COR-L47 (cell line): ENCODE measurements at places on chromosomes 5 and 9.

- no peak for DNase-seq
Measured at GRCh38 chr5:104045987-104046386, 483.4 kb upstream of the NUDT12 start.

DNA sequence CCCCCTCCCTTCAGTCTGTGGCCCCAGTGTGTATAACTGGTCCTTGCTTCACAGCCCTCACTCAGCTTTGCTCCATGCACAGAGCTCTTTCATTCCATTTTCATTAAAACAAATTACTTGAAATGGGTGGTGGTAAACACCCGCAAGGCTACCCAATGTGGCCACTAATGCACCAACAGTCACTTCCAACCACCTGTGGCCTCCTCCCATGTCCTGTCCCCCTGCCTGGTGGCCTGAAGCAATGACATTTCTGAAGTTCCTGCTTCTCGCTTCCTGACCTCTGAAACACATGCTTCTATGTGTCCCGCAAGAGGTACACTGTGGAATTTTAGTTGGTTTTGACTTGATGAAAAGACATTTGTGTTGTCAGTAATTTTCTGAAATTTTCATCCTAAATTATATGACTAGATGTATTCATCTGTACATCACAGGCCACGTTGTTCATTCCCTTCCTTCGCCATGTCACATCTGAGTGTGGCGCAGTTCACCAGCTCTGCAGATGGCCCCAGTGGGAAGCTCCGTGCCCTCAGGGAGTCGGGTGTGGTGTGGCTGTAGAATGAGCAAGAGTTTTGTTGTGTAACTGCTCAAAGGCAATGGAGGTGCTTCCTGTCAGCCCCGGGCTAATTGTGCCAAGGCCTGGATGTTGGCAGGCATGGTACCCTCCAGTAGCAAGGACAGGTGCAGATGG lies 9.6 kb downstream of the ROPN1L start:
- peak; percentile 18 for DNase-seq

DNA sequence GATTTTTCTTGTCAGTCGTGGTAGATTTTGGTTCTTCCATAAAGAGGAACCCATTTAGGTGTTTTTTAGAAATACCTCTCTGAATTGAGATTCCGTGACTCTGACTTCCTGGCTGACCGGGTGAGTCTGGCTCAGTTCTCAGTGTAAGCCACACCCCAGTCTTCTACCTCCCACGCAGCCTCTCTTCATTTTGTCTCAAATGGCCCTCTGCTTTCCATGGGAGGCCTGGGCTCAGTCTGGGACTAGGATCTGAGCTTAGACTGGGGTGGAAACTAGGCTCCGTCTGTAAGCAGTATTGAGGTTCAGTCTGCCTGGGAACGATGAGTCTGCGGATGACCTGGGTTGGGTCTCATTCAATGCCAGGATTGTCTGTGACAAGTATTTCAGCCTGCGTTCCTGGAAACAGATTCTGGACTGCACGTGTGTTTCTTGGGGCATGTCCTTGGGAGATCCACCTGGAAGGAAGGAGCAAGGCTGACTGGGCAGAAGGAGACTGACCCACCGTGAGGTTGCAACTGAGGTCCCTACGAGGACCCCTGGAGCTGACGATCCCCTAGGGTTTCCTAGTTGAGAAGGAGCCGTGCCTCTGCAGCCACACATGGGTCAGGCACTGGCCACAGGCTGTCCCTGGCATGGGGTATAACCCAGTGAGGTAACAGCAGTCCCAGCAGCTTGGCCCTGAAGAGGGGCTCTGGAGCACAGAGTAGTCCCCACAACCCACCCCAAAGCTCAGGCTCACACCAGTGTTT lies 12.4 kb upstream of the CRB2 start:
- no peak for DNase-seq

GRCh38 chr9:84121991-84122523 lies 141.5 kb downstream of the RMI1 start:
- DNase-seq, result peak; percentile 64

DNA sequence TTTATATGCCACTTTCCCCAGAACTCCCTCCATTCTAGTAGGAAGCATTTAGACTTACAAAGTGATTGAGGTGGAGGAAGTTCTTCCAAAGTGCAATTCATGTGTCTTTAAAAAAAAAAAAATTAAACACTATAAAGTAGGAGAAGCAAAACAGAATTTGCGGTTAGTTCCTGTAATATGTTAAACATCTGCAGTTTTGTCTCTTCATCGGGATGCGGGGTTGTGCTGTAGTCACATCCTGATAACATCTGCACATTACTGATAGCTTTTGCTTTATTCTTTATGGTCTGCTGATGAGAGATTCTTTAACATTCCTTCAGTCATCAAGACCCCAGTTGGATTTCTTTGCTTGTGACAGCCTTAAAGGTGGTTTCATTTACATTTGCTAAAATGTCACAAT lies 694.3 kb downstream of the NR2F1-AS1 start:
- no peak for DNase-seq

DNA sequence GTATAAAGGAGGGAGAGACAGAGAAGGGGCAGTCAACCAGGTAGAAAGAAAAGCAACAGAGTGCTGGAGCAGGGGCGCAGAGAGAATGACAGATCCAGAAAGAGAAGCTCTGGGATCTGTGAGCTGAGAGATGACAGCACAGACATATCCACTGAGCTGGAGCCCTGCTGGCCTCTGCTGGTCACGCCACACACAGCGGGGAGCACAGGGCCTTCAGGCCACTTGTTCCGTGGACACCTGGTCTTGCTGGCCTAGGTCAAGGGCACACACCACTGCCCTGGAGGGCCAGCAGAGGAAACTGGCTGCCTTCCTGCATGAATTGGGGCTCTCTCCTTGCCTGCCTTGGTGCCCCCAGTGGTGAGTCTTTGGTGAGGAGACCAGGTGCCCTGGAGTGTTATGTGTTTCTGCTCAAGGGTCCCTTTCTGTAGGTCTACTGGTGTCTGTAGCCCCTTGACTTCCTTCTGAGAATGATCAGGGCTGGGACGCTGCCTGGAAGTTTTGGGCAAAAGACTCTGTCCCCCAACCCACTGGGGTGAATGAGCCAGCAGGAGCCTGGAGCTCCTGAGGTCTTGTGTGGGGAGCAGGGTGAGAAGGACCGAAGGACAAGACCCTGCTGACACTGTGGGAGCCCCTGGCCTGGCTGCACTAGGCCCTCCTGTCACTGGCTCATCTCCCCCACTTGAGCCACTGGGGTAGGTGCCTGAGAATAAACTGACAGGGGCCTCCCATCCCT lies 59.2 kb upstream of the ADAMTS2 start:
- no peak for DNase-seq

- no peak for DNase-seq
Measured at GRCh38 chr5:42676362-42676761, 80.3 kb upstream of the CCDC152 start.

GRCh38 chr5:83632874-83633273 lies 87.8 kb downstream of the HAPLN1 start:
- no peak for DNase-seq

- no peak for DNase-seq
Measured at GRCh38 chr9:98990181-98990870, 46.6 kb downstream of the COL15A1 start.

DNA sequence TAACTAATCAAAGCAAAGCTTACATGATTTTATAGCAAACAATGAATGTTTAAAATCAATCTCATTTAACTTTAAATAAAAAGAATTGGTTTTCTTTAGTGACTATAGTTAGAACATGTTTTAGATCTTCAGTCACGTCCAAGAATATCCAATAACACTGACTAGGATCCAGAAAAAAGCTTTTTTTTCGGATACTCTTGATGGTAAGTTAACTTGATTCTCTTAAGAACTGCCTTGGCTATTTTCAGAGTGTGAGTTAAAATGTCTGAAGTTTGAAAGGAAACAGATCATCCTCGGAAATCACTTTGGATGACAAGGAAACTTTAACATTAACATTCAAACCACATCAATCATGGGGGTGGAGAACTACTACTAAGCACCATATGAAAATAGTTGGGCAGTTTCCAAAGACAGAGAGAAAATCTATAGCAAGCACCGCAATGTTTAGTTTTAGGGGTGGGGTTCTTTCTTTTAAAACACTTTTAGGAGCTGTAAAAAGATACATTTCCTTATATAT lies 83.7 kb upstream of the SLC27A6 start:
- DNase-seq, result no peak

GRCh38 chr5:83552275-83552674 lies 80.7 kb downstream of the VCAN start:
- DNase-seq, result no peak

DNA sequence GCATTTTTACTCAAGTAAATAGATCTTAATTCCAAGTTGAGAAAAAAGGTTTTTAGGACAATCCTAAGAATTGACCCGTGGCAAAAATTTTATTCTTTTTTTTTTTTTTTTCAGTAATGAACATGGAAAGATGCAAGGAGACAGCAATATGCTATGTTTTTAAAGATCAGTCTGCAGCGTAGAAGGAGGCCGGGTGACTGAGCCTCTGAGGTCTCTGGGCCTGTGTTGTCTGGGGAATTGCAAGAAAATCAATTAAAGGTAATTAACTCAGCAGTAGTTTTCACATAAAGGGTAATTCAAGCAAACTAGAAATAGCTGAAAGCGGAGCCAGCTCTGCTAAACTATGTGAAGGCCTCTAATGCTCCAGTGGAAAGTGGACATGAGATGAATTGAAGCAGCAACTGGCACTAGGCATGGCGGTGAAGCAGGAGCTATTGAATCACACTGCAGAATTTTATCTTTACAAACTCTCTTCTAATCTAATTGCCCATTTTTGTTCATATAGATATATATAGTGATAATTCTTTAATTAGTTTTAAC lies 285.2 kb upstream of the ITGA1 start:
- DNase-seq, result peak; percentile 72

DNA sequence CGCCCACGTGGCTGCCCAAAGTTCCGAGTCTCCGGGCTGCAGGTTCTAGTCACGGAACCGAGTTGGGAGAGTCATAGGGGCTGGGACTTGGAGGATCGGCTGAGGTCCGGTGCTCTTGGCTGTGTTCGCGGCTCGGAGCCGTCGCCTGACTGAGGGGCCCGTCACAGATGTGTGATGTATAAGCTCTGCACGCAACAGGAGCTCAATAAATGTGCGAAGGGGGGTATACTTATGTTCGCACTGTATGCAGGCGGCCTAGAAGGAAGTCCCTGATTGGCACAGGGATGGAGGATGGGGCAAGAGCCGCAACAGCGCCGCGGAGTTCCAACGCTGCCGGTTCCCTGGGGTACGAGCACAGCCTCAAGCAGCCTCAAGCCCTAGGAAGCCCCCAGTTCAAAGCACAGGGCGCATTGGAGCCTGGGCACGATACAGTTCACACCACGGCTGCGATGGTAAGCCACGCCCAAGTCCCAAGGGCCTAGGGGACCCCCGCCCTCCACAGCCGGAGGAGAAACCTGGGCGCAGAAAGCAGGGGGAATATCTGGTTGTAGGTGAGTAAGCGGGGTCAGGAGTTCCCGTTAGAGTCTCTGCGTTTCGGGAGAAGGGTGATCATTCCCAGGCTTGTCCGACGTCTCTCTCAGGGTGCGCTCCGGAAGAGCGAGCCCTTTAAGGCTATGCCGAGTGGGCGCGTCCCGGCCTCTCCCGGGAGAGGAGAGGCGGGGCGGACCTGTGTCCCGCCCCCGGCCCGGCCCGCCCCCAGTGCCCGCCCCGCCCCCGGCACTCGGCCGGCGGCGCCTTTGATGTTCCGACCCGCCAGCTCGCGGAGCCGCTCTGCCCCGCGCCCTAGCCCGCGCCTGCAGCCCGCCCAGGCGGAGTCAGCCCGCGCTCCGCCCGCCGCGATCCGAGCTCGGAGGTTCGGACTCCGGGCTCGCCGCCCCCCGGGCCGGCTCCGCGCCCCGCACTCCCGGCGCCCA lies at the start of gene TCF7:
TSS of gene TCF7 (plus strand) at position 780 of the 974 bp plus-strand sequence. CDS start 226 bp downstream, outside the sequence.
- peak; percentile 43 for DNase-seq
